Aorta (tissue), 5 donors: ENCODE measurements at places on chromosomes 4 and X.

GRCh38 chr4:2057382-2058065 lies 1.6 kb upstream of the NAT8L start:
- no peak for DNase-seq

DNA sequence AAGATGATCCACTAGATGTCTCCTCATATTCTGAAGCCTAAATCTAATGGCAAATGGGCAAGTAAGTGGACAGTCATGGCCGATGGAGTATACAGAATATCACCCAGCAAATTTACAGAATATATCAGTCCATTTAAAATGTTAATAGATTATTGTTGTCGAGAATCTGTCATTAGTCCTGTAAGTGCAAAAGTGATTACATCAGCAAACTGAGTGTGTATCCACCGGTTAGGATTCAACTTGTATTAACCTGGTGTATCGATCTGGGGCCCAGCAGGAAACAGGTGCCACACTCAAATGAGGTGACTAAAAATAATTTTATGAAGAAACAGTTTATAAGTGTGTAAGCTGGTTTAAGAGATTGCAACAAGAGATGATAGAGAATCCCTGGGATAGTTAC lies 367.9 kb upstream of the FAM47C start:
- DNase-seq: no peak

DNA sequence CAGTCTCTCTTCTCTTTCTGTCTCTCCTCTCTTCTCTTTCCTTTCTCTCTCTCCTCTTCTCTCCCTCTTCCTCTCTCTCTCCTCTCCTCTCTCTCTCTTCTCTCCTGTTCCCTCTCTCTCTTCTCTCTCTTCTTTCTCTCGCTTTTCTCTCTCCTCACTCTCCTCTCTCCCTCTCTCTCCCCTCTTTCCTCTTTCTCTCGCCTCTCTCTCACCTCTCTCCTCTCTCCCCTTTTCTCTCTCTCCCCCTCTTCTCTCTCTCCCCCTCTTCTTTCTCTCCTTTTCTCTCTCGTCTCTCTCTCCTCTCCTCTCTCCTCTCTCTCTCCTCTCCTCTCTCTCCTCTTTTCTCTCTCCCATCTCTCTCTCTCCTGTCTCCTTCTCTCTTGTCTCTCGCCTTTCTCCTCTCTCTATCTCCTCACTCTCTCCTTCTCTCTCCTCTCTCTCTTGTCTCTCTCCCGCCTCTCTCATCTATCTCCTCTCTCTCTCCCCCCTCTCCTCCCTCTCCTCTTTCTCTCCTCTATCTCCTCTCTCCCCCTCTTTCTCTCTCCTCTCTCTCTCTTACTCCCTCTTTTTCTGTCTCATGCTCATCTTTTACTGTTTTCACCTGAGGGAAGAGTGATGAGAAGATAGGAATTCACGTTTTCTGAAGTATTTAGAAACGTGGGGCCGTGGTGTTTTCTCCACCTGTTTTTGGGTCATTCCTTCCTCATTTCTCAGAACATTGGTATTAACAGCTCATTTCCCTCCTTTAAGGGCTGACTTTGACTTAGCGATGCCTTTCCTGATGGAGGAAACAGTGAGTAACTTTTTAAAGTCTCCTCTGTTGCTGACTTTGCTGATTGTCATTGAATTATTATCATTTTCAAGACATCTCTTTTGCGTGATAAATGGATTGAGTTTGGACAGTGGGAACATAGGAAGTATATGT lies 80.6 kb upstream of the CD99 start:
- DNase-seq: no peak

GRCh38 chr4:40349561-40350198 lies 14.5 kb downstream of the CHRNA9 start:
- DNase-seq: no peak

DNA sequence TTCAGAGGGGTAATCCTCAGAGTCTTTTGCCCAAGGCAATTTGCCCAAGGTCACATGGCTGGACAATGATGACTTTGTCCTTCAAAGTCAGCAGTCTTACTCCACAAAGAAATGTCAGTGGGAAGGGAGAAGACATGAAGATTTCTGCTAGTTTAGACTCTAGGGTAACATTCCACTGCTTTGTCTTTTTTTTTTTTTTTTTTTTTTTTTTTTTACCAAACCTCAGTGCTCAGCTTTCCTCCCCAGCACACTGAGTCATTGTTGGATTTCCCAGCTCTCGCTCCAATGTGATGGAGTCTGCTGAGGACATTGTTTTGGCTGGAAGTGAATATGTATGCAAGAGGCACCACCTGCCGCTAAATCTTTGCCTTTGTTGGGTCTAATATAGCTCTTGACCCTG lies 7.2 kb upstream of the C1QTNF7 start:
- no peak for DNase-seq

DNA sequence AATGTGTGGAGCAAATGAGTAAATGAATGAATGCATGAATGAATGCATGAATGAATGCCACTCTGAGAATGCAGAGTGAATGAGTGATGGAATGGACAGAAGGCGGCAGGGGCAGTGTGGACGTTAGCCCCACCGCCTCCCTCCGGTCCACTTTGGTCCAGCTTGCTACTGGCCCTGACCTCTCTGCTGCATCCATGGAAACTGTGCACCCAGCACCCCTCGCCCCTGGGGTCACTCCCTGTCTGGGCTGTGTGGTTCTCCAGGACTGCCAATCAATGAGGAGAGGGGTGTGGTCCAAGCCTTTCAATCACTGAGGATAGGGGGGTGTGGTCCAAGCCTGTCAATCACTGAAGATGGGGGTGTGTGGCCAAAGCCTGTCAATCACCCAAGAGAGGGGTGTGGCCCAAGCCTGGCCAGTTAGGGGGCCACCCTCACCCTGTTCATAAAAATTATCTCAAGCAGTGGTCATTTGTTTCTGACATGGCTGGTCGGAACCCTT lies 39.2 kb upstream of the ASMTL start:
- no peak for DNase-seq

- DNase-seq: no peak
Measured at GRCh38 chrX:33277046-33277445, 65.7 kb upstream of the DMD start.

- no peak for DNase-seq
Measured at GRCh38 chr4:179596621-179597020, 2154.4 kb upstream of the AGA start.

- no peak for DNase-seq
Measured at GRCh38 chrX:115591420-115591819, 30.4 kb downstream of the PLS3 start.

DNA sequence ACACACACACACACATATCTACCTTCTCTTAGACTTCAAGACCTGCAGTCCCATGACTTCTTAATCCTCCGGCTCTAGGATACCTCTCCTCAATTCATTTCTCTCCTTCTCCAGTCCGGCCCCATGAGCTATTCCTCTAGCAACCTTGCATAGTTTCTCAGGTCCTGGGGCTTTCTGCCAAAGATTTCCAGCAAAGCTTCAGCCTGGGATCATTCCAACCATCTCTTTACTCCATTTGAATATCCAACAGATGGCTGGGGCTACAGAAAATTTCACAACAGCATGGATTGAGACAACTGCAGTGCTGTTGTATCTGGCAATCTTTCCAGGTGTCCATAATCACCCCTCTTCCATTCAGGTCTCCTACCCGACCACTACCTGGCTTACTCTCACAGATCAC lies 184.1 kb downstream of the DCHS2 start:
- no peak for DNase-seq

GRCh38 chr4:175561696-175562095 lies 250.4 kb downstream of the GPM6A start:
- no peak for DNase-seq

DNA sequence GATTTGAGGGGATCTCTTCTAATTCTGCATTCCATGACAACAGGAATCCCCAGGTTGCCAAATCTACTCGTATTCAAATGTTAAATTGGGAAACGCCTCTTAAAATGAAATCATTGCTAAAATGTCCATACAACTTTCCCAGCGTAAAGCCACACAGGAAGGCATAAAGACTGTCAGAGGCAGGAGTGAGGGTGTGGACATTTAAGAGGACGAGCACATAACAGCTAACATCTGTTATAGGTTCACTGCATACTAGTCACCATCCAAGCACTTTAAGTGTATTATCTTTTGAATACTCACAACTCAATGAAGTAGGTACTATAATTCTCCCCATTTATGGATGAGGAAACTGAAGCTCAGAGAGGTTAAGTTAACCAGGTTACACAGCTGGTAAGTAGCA lies 35.6 kb downstream of the ATG4A start:
- DNase-seq: no peak

DNA sequence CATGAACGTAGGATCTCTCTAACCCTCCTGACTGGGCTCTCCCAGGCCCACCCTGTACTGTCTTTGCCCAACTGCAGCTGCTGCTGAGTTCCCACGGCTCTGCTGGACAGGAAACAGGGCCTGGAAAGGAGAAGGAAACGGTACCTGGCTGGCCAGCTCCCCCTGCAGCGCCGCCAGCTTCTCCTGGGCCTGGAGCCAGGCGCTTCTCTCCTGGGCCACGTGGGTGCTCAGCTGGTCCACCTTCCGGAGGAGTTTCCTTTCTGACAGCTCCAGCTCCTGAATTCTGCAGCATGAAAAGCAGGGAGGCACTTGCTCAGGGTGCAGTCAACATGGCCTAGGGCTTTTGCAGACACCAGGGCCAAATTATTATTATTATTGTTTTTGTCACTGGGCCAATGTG lies 6.5 kb downstream of the C4orf50 start:
- DNase-seq: no peak

- DNase-seq: no peak
Measured at GRCh38 chr4:184386271-184386781, 88.0 kb downstream of the IRF2 start.

DNA sequence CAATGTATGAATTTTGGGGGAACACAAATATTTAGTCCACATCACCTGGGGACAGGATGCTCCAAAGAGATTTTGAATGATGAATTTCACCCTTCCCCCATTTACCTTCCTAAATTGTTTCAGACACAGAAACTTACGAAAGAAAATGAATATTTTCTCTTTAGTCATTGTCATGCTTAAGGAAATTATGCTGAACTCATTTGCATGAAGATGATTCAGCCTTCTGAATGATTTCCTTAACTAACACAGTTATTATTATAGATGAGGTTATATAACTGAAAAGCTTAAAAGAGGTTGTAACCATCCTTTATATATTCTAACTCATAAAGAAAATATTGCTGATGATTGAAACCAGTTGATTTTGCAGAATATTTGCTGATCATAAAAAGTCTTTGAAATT lies 61.1 kb downstream of the KCNIP4 start:
- no peak for DNase-seq

- DNase-seq: no peak
Measured at GRCh38 chr4:13378973-13379759, 105.0 kb downstream of the RAB28 start.

- no peak for DNase-seq
Measured at GRCh38 chrX:134936542-134936941, 54.2 kb upstream of the SMIM10 start.

- DNase-seq: no peak
Measured at GRCh38 chr4:151358266-151358665, 32.9 kb upstream of the SH3D19 start.

DNA sequence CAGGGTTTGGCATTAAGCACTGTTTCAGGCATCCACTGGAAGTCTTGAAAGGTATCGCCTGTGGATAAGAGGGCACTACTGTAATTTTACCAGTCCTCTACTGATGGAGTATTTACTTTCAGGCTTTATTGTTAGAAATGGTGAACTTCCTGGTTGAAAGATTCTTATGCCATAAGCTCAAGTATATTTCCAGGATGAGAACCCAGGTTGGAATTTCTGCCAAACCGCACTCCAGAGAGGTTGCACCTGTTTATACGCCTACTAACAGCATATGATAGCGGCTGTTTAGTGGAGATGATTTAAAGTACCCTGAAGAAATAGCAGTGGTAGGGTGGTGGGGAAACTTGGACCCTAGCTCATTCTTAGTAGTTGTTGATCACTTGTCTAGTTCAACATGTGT lies 9.9 kb downstream of the FNIP2 start:
- DNase-seq: no peak

DNA sequence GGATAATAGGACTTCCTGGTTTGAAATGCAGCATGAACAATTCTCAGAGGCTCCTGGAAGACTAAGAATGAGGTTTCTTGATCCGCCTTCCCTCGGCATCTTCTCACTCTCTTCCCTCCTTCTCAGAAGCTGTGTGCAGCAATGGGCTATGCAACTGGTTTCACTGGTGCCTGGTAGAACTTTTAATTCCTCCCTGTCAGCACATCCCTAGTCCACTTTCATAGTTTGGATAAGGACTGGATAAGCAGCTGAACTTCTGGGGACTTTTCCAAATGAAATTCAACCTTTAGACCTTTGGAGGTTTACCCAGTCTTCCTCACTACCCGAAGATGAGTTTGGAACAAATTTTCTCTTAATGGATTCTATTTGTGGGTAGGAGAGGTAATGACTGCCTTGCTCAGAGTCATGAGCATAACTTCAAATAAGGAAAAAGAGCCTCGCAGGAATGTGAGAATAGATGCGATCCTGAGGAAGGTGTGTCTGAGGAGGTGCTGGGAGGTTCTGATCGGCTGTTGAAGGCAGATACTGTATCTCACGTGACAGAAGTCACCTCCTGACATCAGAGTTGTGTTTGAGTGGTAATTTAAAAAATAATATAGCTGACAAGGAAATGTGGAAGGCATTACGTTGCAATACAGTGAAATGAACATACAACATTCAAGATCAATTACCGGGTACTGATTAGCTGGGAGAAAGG lies 56.0 kb upstream of the HAND2 start:
- no peak for DNase-seq

DNA sequence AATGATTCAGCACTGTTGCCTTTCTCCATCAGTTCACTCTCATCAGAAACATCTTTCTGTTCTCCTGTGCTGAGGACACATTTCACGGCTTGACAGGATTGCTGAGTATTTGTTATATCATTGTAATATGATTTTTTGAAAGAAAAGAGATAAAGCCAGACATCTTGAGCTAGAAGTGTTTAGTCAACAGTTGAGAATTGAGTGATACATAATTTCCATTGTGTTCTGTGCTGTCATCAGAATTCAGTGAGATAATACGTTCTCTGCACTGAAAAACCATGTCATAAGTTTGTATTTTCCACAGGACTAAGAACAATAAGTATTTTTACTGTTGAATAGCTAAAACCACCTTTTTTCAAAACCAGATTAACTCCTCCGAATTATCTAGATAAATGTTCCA lies 50.2 kb upstream of the GPRIN3 start:
- no peak for DNase-seq

DNA sequence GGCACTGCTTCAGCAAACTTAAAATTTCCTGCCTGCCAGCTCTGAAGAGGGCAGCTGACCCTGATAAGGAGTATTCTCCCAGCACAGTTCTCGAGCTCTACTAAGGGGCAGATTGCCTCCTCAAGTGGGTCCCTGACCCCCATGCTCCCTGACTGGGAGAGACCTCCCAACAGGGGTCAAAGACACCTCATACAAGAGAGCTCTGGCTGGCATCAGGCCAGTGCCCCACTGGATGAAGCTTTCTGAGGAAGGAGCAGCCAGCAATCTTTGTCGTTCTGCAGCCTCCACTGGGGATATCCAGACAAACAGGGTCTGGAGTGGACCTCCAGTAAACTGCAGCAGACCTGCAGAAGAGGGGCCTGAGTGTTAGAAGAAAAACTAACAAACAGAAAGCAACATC lies 1118.3 kb upstream of the ADGRL3 start:
- no peak for DNase-seq

GRCh38 chr4:103105558-103106356 lies 6.1 kb upstream of the BDH2 start:
- DNase-seq: no peak

- no peak for DNase-seq
Measured at GRCh38 chrX:150314186-150314585, 48.9 kb upstream of the MAMLD1 start.
